ENCODE measurements at places on chromosomes 5 and 9.

DNA sequence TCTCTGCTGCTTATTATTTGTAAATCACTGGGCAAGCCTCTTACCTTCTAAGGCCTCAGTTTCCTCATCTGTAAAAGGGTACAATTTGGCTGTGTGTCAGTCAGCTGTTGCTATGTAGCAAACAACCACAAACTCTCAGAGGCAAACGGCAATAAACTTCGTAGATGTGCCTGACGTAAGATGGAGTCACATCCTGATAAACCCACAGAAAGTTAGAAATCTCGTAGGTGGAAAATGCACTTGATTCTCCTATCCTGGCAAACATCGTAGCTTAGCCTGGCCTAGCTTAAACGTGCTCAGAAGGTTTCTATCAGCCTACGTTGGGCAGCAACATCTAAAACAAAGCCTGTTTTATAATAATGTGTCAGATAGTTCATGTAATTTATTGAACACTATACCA lies 35.0 kb upstream of the UNC5A start:
- no peak for DNase-seq

GRCh38 chr9:2299843-2300205 lies 284.7 kb downstream of the SMARCA2 start:
- no peak for DNase-seq

DNA sequence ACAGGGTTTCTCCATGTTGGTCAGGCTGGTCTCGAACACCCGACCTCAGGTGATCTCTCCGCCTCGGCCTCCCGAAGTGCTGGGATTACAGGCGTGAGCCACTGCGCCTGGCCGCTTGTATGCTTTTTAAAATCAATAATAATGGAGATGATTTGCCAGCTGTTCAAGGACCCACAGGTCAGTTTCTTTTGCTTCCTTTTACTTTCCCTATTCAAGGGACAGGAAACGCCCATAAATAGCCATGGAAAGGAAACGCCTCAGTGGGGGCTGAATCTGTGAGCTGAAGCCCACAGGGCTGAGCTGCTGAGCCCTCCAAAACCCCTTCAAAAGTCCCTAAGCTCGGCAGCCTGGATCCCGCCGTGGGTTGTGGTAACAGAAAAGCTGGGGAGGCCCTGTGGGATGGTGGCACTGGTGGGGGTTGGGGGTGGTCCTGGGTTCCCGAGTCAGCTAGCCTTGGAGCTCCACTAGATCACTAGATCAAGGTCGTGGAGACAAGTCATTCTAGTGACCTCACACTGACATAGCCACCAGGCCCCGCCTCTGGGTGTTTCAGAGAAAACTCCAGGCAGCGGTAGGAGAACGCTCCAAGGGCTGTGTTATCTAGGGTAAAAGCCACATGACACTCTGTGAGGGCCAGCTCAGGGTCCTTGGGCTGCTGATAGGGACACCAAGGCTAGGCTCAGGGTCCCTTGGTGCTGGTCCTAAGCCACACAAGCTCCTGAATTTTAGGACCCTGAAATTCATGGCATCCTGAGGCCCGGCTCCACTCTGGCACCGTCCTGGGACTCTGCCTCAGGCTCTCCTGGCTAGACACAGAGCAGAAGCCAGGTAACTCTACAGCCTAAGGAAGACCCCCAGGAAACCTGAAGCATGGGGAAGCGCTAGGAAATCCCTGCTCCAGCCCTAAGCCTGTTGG lies 18.0 kb upstream of the DUSP1 start:
- DNase-seq = no peak

- no peak for DNase-seq
Observed at GRCh38 chr5:137217599-137218200, 281.4 kb downstream of the SPOCK1 start.

GRCh38 chr9:76904661-76905457 lies 1.1 kb downstream of the PRUNE2 start:
- DNase-seq = no peak

DNA sequence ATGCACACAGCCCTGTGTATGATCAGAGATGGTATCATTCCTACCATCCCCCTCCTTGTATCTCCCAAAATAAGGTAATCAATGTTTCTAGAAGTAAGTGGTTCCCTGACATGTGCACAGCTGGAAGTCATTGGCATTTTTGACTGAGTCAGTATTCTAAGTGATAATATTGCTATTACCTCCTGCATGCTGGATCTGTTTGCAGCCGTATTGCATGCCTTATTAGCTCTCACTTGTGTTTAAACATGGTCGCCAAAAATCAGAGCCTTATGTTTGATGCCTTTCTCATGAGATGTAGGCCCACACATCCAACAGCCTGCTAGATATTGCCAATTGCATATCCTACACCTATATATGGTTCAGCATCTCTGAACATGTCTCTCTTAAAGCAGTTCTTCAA lies 254.3 kb downstream of the CDH12 start:
- no peak for DNase-seq

- DNase-seq = no peak
Observed at GRCh38 chr5:91224456-91224855, 158.7 kb downstream of the ARRDC3 start.

GRCh38 chr5:167945542-167946384 lies 345.7 kb upstream of the WWC1 start:
- DNase-seq = no peak

DNA sequence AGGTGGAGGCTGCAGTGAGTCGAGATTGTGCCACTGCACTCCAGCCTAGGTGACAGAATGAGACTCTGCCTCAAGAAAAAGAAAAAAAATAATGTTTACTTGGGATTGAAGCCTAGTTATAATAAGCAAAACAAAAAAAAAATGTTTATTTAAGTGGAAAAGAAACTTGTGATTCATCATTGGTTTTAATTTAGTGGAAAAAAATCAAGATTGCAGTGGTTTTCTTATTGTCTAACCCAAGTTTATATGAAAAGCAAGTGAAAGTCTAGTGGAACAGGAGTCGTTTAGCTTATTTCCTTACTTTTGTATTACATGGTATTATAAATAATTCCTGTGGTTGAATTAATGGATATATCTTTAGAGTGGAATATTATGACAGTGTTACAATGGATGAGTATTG lies 8.4 kb downstream of the CNOT8 start:
- no peak for DNase-seq

DNA sequence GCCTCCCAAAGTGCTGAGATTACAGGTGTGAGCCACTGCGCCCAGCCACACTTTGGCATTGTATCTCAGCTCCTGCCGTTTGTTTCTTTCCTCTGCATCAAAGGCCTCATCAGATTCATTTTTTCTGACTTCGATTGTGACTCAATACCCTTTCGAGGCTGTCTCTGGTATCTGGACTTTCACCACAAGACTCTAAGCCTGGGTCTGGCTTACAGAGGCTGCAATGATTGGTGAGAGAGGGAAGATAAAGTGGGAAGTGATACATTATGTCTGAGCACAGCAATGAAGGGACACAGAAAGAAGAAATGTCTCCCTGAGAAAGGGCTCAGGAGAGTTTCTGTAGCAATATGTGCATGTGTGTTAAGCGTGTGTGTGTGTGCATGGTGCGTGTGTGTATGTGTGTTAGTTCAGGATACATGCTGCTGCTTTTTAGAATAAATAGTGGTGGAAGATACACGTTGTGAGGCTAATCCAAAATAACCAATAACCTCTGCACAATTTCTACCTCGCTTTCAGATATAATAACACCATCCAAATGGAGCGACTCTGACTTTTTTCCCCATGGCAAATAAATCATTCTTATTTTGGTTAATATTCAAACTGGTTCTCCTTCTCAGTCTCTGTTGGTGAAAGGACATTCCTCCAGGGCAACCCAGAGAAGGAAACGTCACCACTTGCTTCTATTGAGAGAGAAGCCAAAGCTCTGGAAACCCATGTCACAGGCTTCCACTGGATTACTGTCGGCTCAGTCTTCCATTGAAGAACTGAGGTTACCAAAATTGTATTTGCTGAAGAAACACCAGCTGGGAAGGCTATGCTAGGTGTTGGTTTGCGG lies 8.1 kb upstream of the DAB2 start:
- no peak for DNase-seq

DNA sequence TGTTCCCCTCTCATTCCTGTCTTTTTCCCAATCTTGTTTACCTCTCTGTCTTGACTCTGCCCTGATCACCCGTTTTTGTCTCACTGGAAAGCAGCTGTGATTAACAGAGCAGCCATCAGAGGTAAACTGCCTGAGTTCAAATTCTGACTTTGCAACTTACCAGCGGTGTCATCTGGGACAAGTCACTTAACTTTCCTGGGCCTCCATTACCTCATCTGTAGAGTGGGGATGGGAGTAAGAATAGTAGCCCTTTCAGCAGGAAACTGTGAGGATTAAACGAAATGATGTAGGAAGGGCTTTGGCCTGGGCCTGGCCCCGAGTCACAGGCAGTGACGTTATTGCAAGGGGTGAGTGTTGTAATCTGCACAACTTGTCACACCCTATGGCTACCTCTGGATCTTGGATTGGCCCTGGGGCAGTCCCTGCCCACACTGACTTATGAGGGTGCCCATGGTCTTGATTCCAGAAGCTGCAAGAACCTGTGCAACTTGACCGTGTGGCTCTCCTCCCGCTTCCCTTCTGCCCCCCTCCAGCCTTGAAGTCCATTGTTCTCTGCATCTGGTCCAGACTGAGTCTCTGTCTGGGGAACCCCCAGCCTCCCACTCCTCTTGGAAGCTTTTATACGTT lies 657 bp upstream of the PCDH12 start:
- no peak for DNase-seq

- DNase-seq = no peak
Observed at GRCh38 chr9:38434365-38434764, 10.1 kb upstream of the IGFBPL1 start.

- no peak for DNase-seq
Observed at GRCh38 chr5:6837519-6838110, 124.4 kb downstream of the TENT4A start.

GRCh38 chr9:129183495-129184218 lies 5.6 kb upstream of the IER5L start:
- no peak for DNase-seq

- no peak for DNase-seq
Observed at GRCh38 chr9:37390759-37391158, 31.7 kb upstream of the GRHPR start.
